Common myeloid progenitor, CD34-positive (primary cell): ENCODE measurements at places on chromosomes 1 and 21.

GRCh38 chr1:7190261-7190660 is 405.0 kb downstream of the CAMTA1 start:
- DNase-seq, result no peak

GRCh38 chr1:169113613-169114119 is 7.2 kb downstream of the ATP1B1 start:
- DNase-seq, result no peak

DNA sequence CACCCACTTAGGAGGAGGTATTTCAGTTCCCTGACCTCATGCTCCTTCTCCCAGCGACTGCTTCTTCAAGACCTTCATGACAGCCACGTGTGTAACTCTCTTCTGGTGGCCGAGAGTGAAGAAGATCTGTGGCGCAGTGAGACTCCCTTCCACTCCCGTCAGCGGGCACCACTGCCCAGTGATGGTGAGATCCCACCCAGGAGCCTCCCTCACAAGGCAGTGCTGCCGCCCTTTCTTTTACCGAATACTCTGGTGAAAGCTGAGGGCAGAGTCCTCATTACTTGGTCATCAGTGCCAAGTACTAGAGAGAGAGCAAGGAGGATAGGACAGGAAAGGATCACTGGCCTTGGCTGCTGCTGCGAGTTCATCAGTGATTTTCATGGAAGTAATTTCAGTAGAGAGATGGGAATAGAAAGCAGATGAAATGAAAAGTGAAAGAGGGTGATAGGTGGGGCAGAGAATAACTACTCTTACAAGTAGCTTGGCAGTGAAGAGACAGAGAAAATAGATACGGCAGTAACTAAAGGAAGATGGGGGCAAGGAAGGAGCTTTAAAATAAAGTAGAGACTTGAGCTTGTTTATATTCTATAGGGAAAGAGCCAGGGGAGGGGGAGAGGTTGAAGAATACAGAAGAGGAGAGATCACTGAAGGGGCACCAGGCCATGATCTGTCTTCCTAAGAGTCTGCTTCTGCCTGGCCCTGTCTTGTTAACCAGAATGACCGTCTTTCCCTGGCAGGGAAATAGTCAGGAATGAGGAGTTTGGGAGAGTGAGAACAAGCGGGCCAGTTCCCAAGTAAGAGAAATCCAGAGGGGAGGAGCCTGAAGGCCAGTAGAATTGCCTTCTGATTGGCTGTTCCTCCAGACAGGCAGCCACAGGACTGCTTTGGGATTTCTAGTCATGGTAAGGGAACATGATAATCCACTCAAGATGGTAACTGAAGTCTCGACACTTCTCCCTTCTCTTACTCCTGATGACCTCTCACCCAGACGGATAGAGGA is 18.3 kb downstream of the HYI start:
- no peak for DNase-seq

- DNase-seq, result peak; percentile 83
Observed at GRCh38 chr1:157948312-157949073, 45.0 kb upstream of the KIRREL1 start.

GRCh38 chr1:19625291-19625937 is 18.7 kb upstream of the NBL1 start:
- DNase-seq, result no peak

DNA sequence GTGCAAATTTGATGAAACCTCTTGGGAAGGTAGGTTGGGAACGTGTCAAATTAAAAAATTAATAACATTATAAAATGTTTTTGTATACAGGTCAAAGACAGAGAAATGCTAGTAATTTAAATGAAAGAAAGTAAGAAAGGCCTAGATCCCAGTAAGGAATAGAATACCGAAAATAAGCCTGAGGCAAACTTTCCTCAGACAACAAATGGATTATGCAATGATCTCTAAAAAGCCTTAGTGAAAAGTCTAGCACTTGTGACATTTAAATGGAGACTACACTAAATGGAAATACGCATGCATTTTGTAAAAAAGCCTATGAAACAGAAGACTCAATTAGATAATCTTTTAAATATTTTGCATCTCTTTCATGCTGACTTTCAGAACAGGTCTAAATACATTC is 138.5 kb upstream of the ZNHIT6 start:
- no peak for DNase-seq

DNA sequence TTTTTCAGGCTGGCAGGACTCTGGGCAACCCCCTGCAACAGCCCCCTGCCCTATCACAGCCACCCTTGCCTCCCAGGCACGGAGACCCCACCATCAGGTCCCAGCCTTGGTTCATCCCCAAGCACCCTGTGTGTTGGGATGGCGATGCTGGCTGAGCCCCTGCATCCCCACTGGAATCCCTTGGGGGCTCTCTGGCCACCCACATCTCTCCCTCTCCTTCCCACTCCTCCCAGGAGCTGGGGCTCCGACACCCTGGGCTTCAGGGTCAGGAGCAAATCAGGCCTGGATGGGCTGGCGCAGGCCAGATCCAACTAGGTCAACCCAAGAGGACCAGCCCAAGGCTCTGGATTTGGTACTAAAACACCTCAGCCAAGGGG is 25.9 kb downstream of the COL6A1 start:
- no peak for DNase-seq

DNA sequence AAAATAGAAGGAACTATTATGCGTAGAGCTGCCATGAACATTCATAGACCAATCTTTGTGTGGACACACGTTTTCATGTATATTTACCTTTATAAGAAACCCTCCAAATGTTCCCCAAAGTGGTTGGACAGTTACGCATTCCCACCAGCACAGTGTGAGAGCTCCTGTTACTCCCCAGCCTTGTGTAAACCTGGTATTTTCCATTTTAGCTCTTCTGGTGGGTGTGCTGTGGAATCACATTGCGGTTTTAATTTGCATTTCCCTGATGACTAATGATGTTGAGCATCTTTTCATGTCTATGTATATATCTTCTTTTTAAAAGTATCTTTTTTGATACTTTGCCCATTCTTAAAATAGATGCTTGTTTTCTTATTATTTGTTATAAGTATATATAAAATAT is 3.2 kb upstream of the UBASH3A start:
- no peak for DNase-seq

- DNase-seq, result no peak
Observed at GRCh38 chr1:48979940-48980339, 203.2 kb upstream of the BEND5 start.

GRCh38 chr1:90486134-90486824 is 230.8 kb downstream of the BARHL2 start:
- no peak for DNase-seq

GRCh38 chr1:117561071-117561470 is 44.8 kb upstream of the TENT5C start:
- DNase-seq, result no peak

- no peak for DNase-seq
Observed at GRCh38 chr1:74963120-74963519, 171.1 kb upstream of the LHX8 start.

- DNase-seq, result no peak
Observed at GRCh38 chr1:19735440-19736127, 64.1 kb downstream of the TMCO4 start.

DNA sequence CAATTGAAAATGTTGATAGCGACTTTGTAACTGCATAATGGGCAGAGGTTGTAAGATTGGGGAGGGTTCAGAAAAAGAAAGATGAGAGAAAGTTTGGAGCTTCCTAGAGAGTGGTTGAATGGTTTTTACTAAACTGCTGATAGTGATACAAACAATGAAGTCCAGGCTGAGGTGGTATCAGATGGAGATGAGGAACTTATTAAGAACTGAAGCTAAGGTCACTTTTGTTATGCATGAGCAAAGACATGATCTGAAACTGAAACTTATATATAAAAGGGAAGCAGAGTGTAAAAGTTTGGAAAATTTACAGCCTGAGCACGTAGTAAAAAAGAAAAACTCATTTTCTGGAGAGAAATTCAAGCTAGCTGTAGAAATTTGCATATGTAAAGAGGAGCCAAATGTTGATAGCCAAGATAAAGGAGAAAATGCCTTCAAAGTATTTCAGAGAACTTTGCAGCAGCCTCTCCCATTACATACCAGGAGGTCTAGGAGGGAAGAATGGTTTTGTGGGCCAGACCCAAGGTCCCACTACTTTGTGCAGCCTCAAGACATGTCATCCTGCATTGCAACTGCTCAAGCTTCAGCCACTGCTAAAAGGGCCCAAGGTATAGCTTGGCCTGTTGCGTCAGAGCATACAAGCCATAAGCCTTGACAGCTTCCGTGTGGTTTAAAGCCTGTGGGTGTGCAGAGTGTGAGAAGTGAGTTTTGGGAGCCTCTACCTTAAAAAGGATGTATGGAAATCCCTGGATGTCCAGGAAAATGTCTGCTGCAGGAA is 843.9 kb downstream of the AMY1C start:
- no peak for DNase-seq

DNA sequence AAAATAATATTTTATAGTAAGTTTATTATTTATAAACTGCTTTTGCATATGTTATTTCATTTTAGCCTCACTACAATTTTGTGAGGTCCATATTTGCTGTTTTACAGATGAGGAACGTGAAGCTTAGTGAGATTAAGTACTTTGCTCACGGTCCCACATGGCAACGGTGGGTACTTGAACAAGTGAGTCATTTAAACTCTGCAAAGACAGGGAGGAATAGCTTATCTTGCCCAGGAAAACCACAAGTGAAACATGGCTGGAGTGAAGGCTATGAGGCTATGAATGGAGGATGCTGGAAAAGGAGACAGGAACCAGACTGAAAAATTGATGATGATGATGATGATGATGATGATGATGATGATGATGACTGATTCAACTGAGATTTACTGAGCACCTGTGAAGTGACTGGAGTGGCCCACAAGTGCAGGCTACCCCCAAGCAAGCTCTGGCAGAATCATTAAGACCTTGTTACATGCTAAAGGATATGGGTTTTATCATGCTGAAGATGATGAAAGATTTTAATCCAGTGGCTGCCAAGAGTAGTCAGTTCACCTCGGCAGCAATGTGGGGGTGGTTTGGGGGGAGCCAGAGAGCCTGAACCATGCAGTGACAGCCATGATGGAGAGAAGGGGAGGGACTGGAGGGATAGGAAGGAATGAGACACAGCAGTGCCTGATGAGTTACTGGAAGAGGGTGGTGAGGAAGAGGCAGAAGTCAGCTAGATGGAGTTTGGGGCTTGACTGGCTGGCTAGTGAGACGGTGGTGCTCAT is 1.4 kb upstream of the ABCA4 start:
- no peak for DNase-seq

GRCh38 chr1:21716169-21716568 is 47.0 kb upstream of the RAP1GAP start:
- peak; percentile 9 for DNase-seq

DNA sequence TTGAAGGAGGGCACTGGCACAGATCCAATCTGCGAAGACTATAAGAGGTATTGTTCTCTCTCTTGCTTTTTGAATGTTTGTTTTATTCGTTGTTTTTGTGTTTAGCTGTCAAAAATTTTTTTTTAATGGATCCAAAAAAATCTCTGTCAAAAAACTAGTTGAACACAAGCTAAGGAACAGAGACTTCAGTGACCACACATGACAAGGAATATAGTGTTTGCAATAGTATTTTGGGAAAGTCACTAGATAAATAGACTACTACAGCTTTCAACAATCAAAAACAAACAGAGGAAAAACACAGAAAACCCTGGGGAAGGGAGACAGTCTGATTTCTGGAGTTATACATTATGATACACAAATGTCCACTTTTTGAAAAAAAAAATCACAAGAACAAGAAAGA is 36.9 kb upstream of the COA6 start:
- DNase-seq, result no peak

DNA sequence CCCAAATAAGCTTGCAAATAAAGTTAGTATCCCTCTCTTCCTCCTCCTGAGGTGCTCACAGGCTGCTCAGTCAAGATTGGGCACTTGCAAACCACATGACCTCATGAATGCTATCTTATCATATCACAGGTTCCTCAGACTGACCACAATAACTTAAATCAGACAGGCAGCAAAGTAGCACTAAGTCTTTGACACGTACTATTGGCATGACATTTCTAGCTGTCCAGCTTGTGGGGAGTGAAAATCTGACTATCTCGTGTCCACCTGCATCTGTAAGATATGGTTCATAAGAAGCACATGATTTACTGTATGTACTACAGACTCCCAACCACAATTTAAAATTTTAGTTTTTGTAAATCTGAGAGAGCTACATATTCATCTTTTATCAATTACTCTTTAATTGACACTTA is 58.0 kb upstream of the GFI1 start:
- DNase-seq, result peak; percentile 89

- DNase-seq, result no peak
Observed at GRCh38 chr1:97925151-97925550, 4.3 kb upstream of the DPYD start.

GRCh38 chr1:79441238-79441637 is 434.7 kb upstream of the ADGRL4 start:
- DNase-seq, result no peak

DNA sequence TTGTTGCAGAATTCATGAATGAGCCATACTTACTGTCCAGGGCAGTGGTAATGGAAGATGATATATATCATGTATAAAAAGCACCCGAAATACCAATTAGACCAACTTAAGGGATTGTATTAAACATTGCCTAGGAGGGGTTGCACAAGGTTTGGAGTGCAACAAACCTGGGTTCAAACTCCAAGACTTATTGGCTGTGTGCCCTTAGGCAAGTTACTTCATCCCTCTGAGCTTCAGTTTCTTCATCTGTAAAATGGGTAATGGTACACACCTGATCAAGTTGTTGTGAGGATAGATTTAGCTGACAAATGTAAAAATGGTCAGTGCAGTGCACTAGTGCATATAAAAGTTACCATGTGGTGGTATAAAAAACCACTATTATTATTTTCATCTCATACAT is 9.8 kb upstream of the PPP1R15B start:
- no peak for DNase-seq

DNA sequence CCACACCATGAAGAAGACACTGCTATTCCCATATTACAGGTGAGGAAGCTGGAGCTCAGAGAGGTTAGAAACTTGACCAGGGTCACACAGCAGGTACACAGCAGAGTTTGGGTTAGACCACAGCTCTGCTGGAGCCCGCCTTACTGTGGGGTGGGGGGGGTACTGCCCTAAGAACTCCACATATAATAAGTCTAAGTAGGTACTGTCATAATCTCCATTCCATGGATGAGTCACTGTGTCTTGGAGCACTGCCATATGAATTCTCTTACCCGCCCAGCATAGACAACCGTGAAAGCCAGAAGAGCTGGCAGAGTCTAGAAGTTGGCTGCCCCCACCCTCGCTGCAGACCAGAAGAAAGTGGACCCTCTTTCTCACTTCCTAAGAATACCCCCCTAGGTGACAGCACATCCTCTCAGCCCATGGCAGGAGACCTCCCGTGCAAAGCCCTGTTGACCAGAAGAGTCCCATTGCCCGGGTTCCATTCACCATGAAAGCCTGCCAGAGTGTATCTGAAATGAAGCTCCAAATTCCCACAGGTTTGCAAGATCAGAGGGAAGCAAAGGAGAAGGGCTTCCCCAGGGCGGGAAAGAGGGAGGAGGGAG is 5.2 kb upstream of the PLA2G2D start:
- peak; percentile 29 for DNase-seq

GRCh38 chr1:201176940-201177339 is 13.7 kb upstream of the IGFN1 start:
- no peak for DNase-seq

- no peak for DNase-seq
Observed at GRCh38 chr1:207058252-207058651, 5.2 kb downstream of the PFKFB2 start.
